ENCODE measurements at places on chromosomes 7 and 10. TPM values are rescaled to one million over a fixed set of nuclear protein-coding genes. Genes with fewer than 3 reads are reported as not detected.

- no peak for DNase-seq
- H3K4me1 ChIP-seq, result no peaks in the 10 kb centered on the region
- no peak overlapping the region for H3K4me3 ChIP-seq
- H3K27ac ChIP-seq, result no peak overlapping the region
These were observed 25.1 kb downstream of the FAM13C start for GRCh38 chr10:59337201-59337652.

GRCh38 chr7:24916463-24917040 is 63.4 kb downstream of the OSBPL3 start:
- no peaks in the 10 kb centered on the region for H3K27me3 ChIP-seq
- no peak overlapping the region for H3K27ac ChIP-seq
- peaks cover 30% of the 10 kb centered on the region for H3K4me1 ChIP-seq
- DNase-seq, result no peak
- H3K36me3 ChIP-seq, result no peaks in the 10 kb centered on the region

- H3K27me3 ChIP-seq, result no peaks in the 10 kb centered on the region
- H3K27ac ChIP-seq, result no peak overlapping the region
- H3K4me1 ChIP-seq, result no peaks in the 10 kb centered on the region
- no peak overlapping the region for H3K4me3 ChIP-seq
- H3K36me3 ChIP-seq, result no peaks in the 10 kb centered on the region
These were observed 275.2 kb downstream of the BAMBI start for GRCh38 chr10:28952523-28952922.

DNA sequence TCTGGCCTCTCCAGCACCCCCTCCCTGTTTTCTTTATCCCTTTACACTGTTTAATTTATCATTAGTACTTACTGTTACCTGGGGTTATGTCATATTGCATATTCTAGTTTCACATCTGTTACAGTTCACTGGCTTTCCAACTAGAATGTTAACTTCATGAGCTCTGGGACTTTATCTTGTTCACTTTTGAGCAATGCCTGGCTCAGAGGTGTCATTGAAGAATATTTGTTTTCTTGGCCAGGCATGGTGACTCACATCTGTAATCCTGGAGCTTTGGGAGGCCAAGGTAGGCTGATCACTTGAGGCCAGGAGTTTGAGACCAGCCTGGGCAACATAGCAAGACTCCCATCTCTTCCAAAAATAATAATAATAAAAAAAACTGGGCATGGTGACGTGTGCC is 40.7 kb downstream of the LRGUK start:
- no peaks in the 10 kb centered on the region for H3K4me1 ChIP-seq
- no peak for DNase-seq
- H3K4me3 ChIP-seq, result no peak overlapping the region
- H3K36me3 ChIP-seq, result no peaks in the 10 kb centered on the region
- no peaks in the 10 kb centered on the region for H3K27me3 ChIP-seq

The VWDE gene
- polyA plus RNA-seq, result 0.25 TPM

DNA sequence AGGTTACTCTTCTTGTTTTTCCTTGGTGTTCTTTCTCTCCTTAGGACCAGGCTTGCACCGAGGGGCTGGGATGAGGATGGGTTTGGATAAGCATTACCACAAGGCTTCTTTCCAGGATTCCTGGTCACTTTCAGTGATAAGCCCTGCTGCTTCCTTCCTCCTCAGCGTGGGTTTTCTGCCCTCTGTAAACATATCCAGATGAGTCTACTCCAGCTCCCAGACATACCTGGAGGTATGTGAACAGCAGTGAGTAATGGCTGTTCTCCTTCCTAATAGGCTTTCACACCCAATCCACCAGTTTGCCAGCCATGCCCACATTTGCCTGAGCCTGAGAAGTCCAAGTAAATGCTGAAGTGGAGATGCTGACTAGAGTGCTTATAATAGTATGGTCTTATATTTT is 229.8 kb upstream of the YAE1 start:
- H3K36me3 ChIP-seq, result no peaks in the 10 kb centered on the region
- no peaks in the 10 kb centered on the region for H3K27me3 ChIP-seq
- no peak overlapping the region for H3K4me3 ChIP-seq
- no peak overlapping the region for H3K27ac ChIP-seq
- no peaks in the 10 kb centered on the region for H3K4me1 ChIP-seq
- DNase-seq, result no peak

Measured in CD8-positive, alpha-beta memory T cell (primary cell).